Pancreas (tissue), 10 donors: ENCODE measurements at places on chromosomes 6 and 20. TPM values are rescaled to one million over a fixed set of nuclear protein-coding genes. Genes with fewer than 3 reads are reported as not detected.

- no peaks in the 10 kb centered on the region for H3K27me3 ChIP-seq
- H3K4me3 ChIP-seq = no peak overlapping the region
- no peaks in the 10 kb centered on the region for H3K4me1 ChIP-seq
- H3K36me3 ChIP-seq = no peaks in the 10 kb centered on the region
- H3K27ac ChIP-seq = no peak overlapping the region
- DNase-seq = no peak
These were observed 33.9 kb upstream of the FAM83D start for GRCh38 chr20:38892091-38892981.

DNA sequence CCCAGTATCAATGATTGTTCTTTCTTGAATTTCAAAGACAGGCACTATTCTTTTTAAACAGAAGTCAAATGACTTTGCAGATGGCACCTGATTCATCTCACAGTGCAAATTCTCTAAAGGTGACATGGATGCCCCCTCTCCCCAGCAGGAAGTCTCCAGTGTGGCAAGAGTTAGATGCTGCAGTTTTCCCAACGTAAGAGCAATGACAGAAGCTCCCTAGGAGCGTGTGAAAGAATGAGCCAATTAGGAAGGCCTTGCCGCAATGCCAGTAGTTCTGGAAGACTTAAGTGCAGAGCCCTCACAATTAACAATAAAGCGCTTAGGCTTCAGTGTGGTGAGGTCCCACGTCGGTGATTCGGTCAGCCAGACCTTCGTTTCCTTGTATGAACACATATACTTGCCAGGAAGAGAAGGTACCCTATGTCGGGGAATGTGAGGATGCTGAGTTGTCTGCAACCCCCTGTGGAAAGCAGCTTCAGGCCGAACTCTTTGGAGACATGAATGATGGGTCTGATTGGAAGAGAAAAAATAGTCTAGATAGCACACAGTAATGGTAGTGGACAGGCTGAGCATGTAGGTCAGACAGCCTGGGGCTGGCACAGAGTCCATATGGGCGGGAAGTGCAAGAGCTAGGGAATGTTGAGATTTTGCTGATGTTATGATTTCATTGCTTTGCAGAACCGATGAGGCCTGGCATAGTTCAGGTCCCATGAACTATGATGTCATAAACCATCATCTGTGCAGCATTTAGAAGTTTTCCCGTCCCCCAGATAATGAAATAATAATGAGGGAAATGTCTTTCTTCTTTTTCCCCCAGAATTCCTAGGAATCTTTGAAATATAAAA, 132.6 kb downstream of the PHACTR1 start:
- H3K4me1 ChIP-seq = no peaks in the 10 kb centered on the region
- H3K27me3 ChIP-seq = no peaks in the 10 kb centered on the region
- DNase-seq = no peak
- H3K4me3 ChIP-seq = no peak overlapping the region
- no peaks in the 10 kb centered on the region for H3K36me3 ChIP-seq

DNA sequence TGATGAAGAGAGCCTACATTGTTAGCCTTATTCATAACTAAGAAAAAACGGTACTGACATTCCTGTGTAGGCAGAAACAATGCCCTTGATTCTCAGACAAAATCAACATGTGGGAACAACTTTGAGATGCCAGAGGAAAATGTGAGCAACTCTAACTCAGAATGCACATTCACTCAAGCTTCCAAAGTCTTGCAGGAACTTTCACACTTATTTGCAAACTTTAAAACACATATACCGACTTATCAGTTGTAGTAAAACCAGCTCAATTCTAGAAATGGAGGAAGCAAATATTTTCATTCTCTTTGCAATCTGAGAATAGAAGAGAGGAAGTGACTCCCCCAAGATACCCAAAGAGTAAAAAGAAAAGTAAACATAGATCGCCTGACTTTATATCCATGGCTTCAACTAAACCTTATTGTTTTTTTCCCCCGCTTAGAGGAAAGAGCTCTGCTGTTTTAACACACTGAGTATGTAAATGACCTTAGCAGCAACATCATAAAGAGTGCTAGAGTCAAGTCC, 117.6 kb downstream of the EPB41L2 start:
- no peak for DNase-seq
- H3K36me3 ChIP-seq = no peaks in the 10 kb centered on the region
- no peaks in the 10 kb centered on the region for H3K4me1 ChIP-seq

DNA sequence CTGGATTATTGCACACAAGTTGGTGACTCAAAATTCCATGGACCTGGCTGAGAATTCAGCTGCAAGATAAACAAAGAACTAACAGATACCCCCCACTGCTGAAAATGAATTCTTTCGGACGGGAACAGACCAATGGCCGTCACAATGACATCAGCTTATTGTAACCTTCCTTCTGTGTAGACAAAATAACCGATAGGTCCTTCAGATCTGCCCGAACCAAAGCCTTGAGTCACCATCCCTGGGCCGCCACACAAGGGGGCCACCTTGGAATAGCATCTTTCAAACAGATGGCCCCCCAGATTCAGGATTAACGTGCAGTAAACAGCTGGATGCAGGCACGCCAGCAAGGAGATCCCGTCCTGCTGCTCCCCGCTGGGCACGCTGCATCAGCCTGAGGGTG, 214.0 kb upstream of the EXOC2 start:
- no peaks in the 10 kb centered on the region for H3K36me3 ChIP-seq
- H3K4me3 ChIP-seq = no peak overlapping the region
- no peak for DNase-seq
- H3K4me1 ChIP-seq = no peaks in the 10 kb centered on the region
- no peaks in the 10 kb centered on the region for H3K27me3 ChIP-seq
- no peak overlapping the region for H3K27ac ChIP-seq

- no peak overlapping the region for H3K27ac ChIP-seq
- H3K27me3 ChIP-seq = no peaks in the 10 kb centered on the region
- no peaks in the 10 kb centered on the region for H3K36me3 ChIP-seq
These were observed 547.8 kb upstream of the POU3F2 start for GRCh38 chr6:98286620-98287019.

GRCh38 chr6:131868836-131869235, 61.0 kb downstream of the ENPP1 start:
- DNase-seq = no peak
- H3K36me3 ChIP-seq = no peaks in the 10 kb centered on the region
- no peak overlapping the region for H3K4me3 ChIP-seq
- peaks cover 4% of the 10 kb centered on the region for H3K4me1 ChIP-seq

- H3K4me1 ChIP-seq = no peaks in the 10 kb centered on the region
- H3K36me3 ChIP-seq = no peaks in the 10 kb centered on the region
- no peaks in the 10 kb centered on the region for H3K27me3 ChIP-seq
- no peak overlapping the region for H3K27ac ChIP-seq
- H3K4me3 ChIP-seq = no peak overlapping the region
These were observed 29.2 kb downstream of the LGSN start for GRCh38 chr6:63290492-63291058.

DNA sequence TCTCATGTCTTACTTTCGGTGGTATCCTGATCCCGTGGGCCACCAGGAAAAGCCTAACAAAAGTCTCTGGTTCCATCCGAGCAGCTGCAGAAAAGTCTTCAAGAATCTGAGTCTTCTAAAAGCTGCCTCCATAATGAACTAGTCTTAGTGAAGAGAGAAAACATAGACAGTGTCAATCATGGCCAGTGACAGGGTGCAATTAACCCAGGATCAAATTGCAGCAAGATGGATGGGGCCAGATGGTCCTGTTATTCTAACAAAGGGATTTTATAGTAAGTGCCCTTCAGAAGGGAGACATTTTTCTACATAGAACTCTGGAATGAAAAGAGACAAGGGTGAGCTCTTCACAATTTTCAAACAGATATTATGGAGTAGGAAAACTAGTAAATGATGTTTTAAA, 281.6 kb upstream of the ZFP64 start:
- no peaks in the 10 kb centered on the region for H3K27me3 ChIP-seq
- DNase-seq = no peak
- H3K36me3 ChIP-seq = no peaks in the 10 kb centered on the region
- H3K4me1 ChIP-seq = no peaks in the 10 kb centered on the region

DNA sequence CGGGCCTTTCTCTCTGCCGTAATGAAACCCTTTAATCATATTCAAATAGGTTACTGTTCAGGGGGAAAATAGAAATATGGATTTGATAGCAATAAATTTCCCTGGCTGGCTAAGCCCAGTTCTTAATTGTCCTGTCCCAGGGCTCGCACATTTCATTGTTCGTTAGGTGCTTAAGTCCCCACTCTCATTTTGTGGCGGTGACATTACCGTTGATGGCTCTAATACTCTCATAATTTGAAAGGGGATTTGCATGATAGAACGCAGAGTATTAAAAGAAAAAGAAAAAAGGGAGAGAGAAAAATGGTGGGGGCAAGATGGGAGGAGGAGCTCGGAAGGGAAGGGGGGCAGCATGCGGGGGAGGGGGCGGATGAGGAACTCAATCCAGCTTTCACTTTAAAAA, 79.1 kb upstream of the FOXP4 start:
- H3K27ac ChIP-seq = no peak overlapping the region
- H3K4me1 ChIP-seq = no peaks in the 10 kb centered on the region
- no peaks in the 10 kb centered on the region for H3K27me3 ChIP-seq
- H3K4me3 ChIP-seq = no peak overlapping the region
- DNase-seq = no peak

- no peak overlapping the region for H3K27ac ChIP-seq
- H3K27me3 ChIP-seq = no peaks in the 10 kb centered on the region
- no peaks in the 10 kb centered on the region for H3K36me3 ChIP-seq
- H3K4me3 ChIP-seq = no peak overlapping the region
- H3K4me1 ChIP-seq = peaks cover 10% of the 10 kb centered on the region
- DNase-seq = no peak
These were observed 868.9 kb downstream of the PHF3 start for GRCh38 chr6:64504503-64504902.

GRCh38 chr6:63114610-63115211, 96.6 kb upstream of the FKBP1C start:
- no peaks in the 10 kb centered on the region for H3K4me1 ChIP-seq
- no peaks in the 10 kb centered on the region for H3K27me3 ChIP-seq
- no peak overlapping the region for H3K4me3 ChIP-seq
- no peak for DNase-seq

GRCh38 chr6:85431271-85431670, 18.6 kb upstream of the NT5E start:
- H3K4me1 ChIP-seq = no peaks in the 10 kb centered on the region
- H3K27me3 ChIP-seq = no peaks in the 10 kb centered on the region
- DNase-seq = no peak
- no peaks in the 10 kb centered on the region for H3K36me3 ChIP-seq
- no peak overlapping the region for H3K4me3 ChIP-seq

DNA sequence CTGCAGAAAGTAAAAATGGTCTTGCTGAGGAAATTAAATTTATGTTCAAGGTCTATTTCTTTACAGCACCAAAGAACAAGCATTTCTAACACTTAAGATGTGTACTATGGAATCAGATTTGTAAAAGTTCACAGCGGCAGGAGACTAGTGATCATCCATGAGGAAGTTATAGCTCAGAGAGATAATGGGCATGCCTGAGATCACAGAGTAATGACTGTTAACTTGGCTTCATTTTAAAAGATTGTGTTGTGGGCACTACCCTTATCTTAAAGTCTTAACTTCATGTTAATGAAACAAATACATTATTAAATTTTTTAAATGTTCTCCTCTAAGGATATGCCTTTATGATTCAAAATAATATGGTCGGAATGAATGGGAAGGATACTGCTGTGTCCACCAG, 168.6 kb downstream of the GMPR start:
- DNase-seq = no peak
- no peak overlapping the region for H3K4me3 ChIP-seq
- H3K27ac ChIP-seq = no peak overlapping the region
- peaks cover 8% of the 10 kb centered on the region for H3K4me1 ChIP-seq
- no peaks in the 10 kb centered on the region for H3K36me3 ChIP-seq

- no peaks in the 10 kb centered on the region for H3K36me3 ChIP-seq
- no peaks in the 10 kb centered on the region for H3K4me1 ChIP-seq
- no peak overlapping the region for H3K27ac ChIP-seq
- peaks cover 4% of the 10 kb centered on the region for H3K27me3 ChIP-seq
These were observed 27.6 kb upstream of the NFATC2 start for GRCh38 chr20:51569815-51570738.

DNA sequence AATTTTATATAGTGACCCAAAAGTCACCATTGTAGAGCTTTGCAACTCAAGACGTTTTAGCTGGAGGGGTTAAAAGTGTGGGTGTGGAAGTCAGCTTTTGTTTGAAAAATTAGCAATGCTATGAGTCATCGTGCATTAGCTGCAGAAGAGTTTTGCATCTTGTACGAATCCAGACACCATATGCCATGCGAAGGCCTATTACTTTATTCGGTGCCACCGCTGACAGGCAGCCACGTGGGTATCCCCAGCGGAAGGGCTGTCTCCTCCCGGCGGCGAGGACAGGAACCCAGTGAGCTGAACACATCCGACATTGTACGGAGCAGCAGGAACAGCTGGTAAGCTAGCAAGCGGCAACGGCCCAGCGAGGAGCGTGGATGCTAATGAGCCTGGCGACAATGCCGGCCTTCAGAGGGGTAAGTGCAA, 84.4 kb downstream of the INSM1 start:
- H3K36me3 ChIP-seq = no peaks in the 10 kb centered on the region
- H3K4me3 ChIP-seq = no peak overlapping the region
- H3K27ac ChIP-seq = no peak overlapping the region

GRCh38 chr6:118252474-118252873, 295.6 kb upstream of the PLN start:
- no peaks in the 10 kb centered on the region for H3K36me3 ChIP-seq
- DNase-seq = no peak

DNA sequence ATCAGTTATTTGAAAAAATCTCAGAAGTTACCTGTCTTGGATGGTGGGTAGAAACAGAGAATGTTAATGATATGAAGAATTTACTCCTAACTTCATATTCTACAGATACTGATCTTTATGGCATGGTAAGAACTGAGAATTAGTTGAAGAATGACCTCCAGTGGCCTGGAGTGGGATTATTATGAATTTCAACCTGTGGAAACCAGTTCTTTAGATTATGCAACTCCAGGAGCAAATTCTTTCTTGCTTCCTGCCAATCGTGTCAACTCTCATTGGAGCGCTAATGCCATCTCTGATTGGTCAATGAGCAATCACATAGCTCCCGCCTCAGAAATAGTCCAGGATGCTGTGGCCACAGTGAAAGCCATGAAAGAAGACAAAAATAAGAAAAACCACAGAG, 40.6 kb downstream of the LYRM2 start:
- no peak for DNase-seq
- H3K27me3 ChIP-seq = no peaks in the 10 kb centered on the region
- H3K27ac ChIP-seq = no peak overlapping the region
- H3K4me1 ChIP-seq = no peaks in the 10 kb centered on the region

TOX2 gene
- 0.92 TPM for total RNA-seq

COMMD7 gene
- 16.9 TPM for total RNA-seq

PRKN gene
- total RNA-seq = 1.9 TPM

METTL24 gene
- total RNA-seq = 1.0 TPM

GPR63 gene
- total RNA-seq = 1.4 TPM

ZBTB46 gene
- total RNA-seq = 3.0 TPM
